ENCODE measurements at places on chromosomes 16 and 17.

DNA sequence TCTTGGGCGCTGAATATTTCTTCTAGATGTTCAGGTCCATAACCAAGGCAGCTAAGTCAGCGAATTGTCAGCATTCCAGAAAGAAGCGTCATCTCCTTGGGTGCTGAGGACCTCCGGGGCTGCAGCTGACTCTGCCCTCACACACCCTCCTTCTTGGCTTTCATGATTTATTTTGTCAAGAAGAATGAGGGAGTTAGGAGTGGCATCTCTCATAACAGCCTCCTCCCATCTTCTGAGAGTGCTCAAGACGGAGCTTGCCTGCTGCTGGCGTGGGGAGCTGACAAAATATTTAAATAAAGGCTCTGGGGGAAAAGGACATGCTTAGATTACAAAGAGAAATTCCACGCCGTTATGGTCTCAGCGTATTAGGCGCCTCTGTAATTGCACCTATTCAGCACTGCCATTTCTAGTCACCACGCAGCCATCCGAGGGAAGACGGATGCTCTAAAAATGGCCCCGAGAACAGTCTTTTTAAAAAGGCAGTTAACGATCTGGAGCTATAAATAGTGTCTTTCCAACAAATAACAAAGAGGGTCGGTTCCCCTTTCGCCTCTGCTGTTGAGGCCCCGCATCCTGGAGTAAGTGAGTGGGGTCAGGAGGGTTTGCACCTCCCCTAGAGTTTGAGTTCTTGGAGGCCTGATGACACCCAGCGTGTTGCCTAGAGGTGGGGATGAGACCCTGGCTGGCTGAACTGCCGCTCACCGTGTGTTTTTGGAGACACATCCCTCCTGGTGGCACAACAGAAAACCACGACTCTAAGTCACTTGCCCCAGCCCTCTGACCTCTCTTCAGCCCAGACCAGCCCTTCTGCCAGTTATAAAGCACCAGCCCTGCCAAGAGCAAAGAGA, 187.0 kb downstream of the CCDC182 start:
- DNase-seq = peak; percentile 98

DNA sequence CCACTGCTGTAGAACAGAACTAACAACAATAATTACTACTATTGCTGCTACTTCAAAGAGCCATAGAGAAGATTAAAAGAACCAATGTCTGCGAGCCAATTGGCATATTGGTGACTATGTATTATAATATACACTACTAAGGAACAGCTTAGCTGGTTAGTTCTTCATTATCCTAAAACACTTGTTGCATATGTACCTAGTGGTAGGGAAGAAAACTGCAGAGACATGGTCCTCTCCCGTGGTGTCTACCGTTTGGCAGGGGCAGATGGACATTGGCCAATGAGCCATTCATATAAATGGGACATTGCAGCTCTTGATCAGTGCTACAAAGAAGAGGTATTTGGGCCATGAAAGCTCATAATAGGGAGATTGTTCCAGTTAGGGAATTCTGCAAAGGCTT, 46.4 kb upstream of the CLEC3A start:
- DNase-seq = no peak

DNA sequence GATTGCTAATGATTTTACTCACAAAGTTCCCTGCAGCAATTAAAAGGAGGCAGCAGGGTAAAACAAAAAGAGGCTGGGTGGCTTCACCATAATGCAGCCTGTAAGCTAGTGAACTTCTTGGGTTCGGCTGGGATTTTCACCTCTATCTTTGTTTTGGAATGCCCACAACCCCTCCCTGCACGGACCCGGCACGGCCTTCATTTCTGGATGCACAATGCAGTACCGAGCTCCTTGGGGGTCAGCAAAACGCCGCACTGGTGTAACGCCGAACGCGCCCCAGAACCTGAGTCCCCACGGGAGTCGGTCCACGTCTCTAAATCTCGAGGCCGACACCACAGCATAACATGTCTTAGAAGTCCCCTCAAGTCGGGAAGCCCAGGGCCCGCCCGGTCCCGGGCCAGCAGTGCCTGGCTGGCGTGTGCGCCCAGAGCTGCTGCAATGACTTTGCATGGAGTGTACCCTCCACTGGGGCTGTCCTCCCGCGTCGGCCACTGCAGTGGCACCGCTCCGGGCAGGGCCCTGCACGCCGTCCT, 759 bp downstream of the UBE2O start:
- DNase-seq = no peak

DNA sequence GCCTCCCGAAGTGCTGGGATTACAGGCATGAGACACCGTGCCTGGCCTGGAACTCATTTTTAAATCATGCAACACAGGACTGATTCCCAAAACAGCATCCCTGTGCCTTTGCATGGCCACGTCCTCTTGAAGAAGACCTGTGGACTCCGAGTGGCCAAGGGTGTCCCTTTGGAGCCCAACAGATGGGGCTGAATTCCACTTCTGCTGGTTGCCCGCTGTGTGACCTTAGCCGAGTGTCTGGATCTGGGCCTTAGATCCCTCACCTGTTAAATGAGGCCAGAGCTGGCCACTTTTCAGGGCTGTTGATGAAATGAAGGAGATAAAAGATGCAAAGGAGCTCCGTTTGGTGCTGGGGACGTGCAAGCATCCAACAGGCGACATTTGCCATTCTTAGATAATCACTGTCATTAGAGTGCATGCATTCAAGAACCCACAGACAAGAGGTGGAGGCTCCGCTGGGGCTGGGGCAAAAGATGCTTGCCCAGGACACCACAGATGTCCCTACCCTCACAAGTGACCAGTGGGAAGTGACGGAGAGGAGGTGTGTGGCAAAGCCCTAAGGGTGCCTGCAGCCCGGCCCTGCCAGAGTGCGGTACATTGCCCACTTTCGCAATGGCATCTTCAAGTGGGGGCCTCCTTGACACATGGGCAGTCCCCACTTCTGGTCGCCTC, 354.1 kb upstream of the TNRC6C start:
- DNase-seq = no peak

- no peak for DNase-seq
These were observed 270.8 kb upstream of the CDH5 start for GRCh38 chr16:66095676-66096075.

DNA sequence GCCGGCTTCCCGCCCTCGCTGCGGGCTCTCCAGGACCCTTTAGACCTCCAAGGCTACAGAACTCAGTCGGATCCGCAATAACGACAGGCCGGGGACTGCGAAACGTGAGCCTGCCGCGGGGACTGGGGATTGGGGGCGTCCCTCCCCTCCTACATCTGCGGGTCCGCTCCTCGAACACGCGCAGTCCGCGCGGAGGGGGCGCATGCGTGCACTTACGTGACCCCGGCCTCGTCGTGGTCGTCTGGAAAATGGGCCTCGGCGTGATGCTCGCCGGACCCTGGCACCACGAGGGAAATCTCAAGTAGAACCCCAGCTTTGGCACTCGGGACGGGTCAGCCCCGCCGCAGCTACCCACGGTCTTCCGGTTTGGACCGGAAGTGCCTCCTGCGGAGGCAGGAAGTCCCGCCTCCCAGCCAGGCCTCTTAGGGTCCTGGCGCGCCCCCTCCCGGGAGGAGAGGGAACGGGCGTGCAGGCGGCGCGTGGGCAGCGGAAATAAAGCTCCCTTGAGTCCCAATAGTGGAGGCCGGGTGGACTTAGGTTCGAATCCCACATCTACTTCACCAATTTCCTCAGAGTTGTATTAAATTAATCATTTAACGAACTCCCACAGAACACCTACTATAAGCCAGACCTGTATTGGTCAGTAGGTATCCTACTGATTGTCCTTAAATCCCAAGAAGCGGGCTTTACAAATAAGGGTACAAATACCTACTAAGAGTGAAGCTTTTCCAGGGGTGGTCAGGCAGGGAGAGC, at the start of gene TAF1C:
Gene TAF1C (minus strand): TSS at position 373 of the 753 bp plus-strand sequence. CDS start 2,069 bp downstream, outside the sequence.
- DNase-seq = peak; percentile 94

DNA sequence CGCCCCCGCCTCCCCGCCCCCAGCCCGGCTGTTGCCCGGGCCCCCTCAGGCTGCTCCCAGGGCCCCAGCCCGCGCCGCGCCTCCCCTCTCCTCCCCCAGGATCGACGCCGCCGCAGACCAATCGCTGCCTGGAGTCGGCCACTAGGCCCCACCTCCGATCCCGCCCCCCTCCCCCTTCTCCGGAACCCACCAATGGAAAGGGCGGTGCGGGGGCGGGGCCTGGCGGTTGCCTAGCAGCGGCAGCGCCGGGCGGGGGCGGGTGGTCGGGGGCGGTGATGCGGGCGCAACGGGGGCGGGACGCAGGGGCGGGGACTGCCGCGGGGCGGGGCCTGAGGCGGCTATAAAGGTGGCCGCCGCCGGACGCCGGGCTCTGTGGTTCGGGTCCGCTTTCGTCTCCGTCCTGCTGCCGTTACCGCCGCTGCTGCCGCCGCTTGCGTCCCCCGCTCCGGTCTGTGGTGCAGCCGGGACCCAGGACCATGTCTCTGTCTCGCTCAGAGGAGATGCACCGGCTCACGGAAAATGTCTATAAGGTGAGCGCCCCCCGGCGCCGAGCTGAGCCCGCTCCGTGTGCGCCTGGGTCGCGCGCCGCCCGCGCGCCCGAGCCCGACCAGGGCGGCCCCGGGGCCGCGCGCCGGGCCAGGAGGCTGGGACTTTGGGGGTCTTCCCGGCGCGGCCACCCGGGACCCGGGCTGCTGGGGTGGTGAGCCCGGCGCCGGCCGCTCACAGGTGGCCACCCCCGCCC, at the start of gene BAIAP2:
Gene BAIAP2 (plus strand): TSS at position 373 of the 742 bp plus-strand sequence. CDS start 104 bp downstream, at position 477.
- peak; percentile 97 for DNase-seq

DNA sequence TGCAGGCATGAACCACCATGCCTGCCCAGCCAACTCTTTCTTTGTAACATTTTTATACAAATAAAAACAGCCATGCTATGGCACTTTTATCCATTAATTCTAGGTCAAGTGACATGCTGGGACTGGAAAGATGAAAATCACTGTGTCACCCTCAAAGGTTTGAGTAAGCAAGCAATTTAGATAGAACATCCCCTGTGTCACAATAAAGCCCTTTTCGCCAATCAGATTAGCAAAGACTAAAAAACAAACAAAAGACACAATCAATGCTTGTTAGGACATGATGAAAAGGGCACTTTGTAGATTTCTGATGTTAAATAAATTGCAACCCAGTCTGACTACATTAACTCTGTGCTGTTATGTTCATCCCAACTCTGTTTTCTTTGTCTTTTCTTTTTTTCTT, 26.4 kb downstream of the CHP2 start:
- no peak for DNase-seq

DNA sequence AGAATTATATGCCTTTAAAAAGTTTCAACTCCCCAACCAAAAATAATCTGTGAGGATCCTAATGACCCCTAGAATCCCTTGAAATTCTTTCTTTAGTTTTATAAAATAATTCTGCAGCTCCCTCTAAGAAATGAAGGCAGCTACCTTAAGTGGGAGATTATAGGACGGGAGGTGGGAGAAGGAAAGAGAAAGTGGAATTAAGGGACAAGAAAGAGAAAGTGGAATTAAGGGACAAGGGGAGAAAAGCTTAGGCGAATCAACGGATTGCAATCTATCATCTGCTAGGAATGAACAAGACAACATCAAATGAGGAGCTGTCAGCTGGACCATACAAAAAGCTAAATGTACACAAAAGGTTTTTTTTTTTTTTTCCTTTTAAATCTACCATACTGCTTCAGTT, 262.0 kb downstream of the ZFHX3 start:
- no peak for DNase-seq

GRCh38 chr16:49959552-49960277, 65.3 kb upstream of the CNEP1R1 start:
- DNase-seq = no peak

DNA sequence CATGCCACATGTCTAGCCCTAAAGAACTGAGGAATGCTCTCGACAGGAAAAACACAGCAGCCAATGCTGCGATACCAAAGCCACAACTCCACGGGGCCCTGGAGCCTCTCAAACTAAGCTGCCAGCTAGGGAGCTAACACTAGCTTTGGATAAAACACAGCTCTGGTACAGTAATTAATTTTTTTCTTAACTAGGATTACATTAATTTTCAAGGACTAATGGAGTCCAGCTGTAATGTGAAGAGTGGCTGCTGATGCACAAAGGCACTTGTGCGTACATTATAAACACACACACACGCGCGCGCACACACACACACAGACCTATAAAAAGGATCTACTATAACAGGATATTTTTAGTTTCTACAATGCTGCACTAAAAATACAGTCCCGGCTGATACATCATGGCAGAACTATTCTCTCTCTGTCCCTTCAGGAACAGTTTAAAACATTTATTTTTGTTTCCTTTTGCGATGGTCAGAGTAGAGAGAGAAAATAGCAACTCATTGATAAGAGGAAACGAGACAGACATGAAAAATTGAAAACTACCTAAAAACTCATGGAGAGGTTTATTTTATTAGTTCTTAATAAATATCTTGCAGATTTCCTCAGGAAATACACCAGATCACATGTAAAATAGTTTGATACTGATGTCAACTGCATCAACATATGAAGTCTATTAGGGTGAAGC, 88.5 kb downstream of the SMG6 start:
- no peak for DNase-seq

- no peak for DNase-seq
These were observed 8.9 kb upstream of the TMEM220 start for GRCh38 chr17:10738521-10739258.

GRCh38 chr17:77499699-77500435, 359.1 kb downstream of the SEC14L1 start:
- DNase-seq = no peak

DNA sequence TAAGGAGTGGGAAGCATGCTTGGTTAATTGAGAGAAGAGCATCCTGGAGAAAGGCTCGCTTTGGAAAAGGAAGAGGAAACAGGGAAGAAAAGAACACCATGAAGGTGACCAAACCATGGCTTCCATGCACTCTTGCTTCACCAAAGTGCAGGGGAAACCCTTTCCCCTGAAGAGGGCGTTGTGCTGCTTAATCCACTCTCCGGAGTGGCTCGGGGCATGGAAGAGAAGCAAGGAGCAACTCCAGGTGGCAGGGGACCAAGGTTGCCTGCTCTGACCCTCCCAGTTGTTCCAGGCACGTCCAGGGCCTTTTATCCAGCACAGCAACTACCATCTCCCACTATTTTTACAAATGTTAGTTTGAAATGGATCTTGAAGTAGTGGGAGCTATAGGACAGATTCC, 108.1 kb downstream of the STX8 start:
- DNase-seq = no peak

- no peak for DNase-seq
These were observed 1.8 kb upstream of the SHISA9 start for GRCh38 chr16:12899529-12900143.

GRCh38 chr17:10702574-10702973, 5.2 kb downstream of the ADPRM start:
- DNase-seq = no peak

DNA sequence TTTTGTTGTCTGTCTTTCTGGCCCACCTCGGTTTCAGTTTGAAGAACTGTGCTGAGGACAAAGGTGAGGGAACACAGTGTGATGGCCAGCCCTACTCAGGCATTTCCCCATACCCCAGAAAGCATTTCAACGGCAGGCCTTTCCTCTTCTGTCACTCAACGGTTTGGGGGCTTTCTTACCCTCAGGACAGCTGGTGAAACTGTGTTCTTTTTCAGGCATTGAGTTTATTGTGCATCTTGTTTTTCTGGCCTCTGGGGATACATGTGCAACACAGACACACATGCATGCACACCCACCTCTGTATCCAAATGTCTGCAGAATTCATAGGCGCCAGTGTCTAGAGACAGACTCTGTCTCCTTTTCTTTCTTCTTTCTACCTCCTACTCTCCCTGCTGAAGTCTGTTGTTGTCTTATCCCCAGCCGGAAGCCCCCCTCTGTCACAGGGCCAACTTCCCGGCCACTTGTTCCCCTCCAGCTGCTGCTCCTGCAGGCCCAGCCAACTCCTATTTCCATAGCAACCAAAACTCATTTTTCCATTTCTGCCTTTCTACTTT, 17.0 kb downstream of the CHD9 start:
- DNase-seq = no peak

GRCh38 chr16:87540072-87540896, 47.5 kb upstream of the ZCCHC14 start:
- no peak for DNase-seq
